Fibroblast of mammary gland (primary cell): ENCODE measurements at places on chromosomes 5 and 9.

- no peak for DNase-seq
These were observed 84.3 kb upstream of the SLC1A3 start for GRCh38 chr5:36521838-36522745.

DNA sequence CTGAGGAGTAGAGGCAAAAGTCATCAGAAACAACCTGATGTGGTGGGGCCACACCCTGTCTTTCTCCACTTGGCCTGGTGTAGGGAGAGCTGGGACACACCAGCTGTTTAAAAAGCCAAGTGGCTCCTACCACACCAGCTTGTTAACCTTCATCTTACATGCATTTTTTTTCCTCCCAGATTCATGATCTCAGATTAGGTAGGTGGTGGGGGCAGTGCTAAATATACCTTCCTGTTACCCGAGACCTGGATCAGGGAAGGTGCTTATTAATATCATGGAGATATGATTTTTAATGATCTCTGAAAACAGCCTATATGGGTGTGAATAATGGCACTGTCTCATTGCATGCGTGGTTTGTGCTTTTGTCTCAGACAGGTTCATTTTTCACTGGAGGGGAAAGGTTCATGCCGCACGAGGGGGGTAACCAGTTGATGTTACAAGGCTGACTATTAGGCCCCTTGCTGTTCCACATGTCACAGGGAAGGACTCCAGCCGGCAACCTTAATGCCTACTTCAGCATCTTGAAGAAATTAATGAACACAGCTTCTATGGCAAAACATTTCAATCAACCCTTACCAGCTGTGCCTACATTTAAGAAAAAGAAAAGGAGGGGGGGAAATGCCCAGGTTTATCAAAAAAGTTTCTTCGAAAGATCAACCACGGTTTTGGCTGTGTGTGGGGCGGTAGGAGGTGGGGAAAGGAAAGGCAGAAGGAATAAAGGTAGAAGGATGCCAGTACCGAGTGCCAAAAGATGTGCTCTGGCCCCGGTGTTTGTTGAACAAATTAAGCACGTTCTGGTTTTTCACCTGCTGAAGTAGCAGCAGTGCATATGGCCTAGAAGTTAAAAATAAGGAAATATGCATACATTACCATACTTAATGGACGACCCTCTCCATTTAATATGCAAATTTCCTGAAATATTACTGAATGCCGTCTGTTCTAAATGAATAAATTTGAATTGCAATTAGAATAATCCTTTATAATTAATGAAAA is 185.4 kb downstream of the EBF1 start:
- no peak for DNase-seq

GRCh38 chr5:147073098-147073497 is 161.7 kb upstream of the STK32A start:
- DNase-seq: no peak

DNA sequence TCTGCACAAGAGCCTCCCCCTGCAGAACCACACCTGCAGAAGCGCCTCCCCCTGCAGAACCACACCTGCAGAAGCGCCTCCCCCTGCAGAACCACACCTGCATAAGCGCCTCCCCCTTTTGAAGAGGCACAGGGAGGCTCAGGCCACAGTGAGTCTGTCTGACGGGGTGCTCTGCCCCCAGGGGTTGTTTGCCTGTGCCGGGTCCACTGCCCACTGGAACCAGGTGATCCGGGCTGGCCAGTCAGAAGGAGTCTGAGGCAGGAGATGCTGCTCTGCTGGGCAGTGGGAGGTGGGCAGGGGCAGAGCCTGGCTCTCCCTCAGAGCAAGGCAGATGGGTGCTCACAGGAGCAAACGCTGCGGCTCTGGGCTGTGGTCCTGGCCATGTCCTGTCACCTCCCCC is 60.8 kb upstream of the RNU6ATAC start:
- no peak for DNase-seq

DNA sequence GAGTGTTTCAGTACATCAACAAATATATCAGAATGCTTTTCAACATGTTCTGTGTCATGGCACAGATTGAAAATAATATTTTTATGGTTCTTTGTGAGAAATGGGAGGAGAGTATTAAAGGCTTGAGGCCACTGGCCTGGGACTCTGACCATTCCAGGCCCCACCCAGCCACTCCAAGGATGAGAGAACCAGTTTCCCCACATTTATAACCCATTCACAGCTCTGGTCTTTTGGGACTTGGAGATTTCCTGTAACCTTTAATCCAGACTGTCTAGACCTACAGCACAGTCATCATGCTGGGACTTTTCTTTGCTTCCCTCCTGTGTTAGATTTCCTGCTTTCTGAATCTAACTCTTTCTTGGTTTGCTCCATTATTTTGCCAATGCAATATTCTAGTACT is 389.6 kb downstream of the KIAA0825 start:
- peak; percentile 19 for DNase-seq

DNA sequence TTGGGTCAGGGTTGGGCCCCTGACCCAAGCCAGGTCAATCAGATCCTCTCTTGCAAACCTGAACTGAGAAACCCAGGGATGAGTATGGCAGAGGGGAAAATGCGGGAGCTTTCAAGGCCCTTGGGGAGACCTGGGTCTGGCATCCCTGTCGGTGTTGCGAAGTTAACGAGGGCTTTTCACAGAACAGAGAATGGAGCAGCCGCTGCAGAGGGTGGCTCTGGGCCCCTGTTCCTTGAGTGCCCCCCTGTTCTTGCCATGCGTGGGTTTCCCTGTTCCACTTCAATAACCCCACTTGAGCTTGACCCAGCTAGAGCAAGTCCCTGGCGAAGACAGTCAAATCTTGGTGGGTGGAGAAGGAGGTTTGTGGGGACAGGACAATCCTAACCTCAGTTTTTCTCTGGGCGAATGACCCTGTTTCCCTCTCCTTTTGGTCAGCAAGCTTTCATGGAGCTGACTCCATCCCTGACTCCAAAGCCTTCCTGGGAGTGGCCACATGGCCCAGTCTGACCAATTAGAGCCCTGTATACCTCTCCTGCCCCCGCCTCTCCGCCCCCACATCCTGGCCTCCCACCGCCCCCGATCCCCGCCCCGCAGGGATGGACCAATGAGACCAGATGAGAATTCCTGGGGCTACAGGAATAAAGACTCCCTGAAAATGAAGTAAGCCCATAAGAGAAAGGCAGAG is 2.9 kb upstream of the VDAC1 start:
- peak; percentile 51 for DNase-seq

GRCh38 chr5:126816649-126817048 is 39.7 kb downstream of the LMNB1 start:
- DNase-seq: no peak

- no peak for DNase-seq
These were observed 261.1 kb upstream of the NR4A3 start for GRCh38 chr9:99560561-99560960.

- DNase-seq: peak; percentile 33
These were observed 108.4 kb downstream of the ENTREP1 start for GRCh38 chr9:69433392-69433791.
